CD4-positive, alpha-beta T cell treated with Interleukin-17A for 1 hour (primary cell): ENCODE measurements at places on chromosomes 7 and 10.
A peak's percentile ranks its signal among the peaks of the same experiment; 100 is the strongest.

DNA sequence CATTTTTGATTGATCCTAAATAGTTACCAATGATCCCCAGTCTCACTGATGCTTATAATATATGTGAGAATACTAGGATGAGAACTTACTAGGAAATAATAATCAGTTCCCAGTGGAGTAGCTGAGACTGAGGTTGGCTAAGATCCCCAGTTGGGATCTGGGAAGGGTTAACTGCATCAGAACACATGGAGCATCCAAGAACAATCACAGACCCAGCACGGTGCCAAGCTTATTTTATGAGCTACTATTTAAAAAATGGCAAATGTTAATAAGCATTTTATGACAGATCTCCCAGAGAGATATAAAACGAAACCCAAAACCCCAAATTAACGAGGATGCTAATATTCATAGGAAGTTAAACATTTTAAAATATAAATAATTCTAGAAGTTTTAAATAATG, 379.5 kb downstream of the THSD7A start:
- no peak for DNase-seq

DNA sequence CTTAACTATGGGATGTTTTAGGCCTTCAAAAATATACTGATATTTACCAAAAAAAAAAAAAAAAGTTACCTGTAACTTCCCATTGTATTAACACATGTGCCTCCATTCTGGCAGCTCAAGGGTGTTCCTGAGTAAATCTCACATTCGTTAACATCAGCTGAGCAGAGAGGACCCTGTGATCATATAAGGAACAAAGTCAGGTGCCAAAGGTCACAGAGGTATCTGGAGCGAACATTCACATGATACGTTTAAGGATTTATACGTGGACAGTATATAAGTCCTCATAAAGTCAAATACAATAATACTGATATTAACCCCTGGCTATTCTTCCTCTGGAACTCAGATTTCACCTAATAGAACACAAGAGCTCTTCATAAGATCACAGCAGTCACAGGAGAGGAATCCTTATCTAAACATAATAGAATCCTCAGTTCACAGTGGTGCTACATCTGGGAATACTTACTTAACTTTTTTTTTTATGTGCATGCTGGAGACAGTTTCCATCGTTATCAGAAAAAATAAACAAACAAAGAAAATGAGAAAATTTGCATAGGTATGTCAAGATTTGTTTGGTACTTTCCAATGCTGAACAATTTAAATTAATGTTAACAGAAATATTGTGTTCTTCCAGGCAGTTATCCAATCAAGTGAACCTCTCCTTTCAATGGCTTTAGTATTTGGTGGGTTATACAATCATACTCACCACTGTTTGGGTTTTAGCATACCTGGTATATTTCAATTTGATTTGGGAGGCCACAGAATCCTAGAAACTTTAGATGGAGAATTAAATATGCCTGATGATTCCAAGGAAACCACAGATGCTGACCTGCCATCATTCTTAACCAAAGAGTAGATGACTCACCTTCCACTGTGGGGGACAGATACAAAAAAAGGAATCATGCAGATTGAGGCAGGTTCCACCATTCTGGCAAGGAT, 6.6 kb downstream of the CUBN start:
- DNase-seq, result no peak

GRCh38 chr7:132053871-132054270, 497.4 kb upstream of the PODXL start:
- no peak for DNase-seq

DNA sequence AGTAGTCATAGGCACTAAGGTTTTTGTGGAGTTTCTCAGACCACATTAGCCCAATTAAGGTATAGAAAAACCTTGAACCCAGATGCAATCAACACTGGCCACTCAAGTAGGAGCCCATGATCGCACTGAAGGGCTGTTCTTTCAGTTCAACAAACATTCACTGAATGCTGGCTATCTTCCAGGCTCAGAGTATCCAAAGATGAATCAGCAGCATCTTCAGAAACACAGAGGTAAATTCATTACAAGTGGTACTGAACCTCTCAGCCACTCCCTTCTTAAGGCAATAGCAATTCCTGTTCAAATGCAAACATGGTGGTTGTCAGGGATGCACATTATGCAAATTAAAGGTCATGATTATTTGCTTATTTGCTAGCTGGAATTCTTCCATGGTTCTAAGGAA, 17.1 kb downstream of the KCNK18 start:
- DNase-seq, result no peak

- DNase-seq, result no peak
Measured at GRCh38 chr7:6359734-6360133, 87.3 kb upstream of the CYTH3 start.

DNA sequence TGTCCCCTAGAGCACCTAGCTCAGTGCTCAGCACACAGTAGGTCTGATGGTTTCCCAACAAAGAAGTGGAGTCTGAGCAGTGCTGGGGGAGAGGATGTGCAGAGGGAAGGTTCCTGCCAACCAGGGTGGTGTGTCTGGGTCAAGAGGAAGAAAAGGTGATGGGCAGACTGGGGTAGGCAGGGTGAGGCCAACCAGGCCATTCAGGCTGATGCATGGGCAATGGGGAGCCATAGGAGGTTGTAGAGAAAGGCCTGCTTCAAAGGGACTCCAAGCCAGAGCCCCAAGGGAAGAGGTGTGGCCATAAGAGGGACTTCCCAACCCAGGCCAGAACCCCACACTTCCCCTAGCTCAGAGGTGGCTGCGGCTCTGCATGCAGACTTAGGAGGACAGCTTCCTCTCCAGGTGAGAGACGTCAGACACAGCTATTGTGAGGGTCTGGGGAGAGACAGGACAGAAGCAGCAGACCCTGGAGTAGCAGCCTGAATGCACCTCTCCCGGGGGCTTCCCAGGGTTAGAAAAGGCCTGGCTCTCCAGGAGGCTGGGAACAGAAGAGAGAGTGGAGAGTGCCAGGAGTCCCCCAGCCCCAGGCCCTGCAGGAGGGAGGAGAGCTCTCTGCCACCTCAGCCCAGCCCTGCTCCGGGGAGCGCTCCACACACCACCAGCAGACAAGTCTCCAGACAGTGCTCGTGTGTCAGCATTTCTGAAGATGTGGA, 87.4 kb upstream of the ZMIZ1 start:
- DNase-seq, result peak; percentile 18

GRCh38 chr10:10492420-10492819, 525.3 kb upstream of the CELF2 start:
- no peak for DNase-seq

GRCh38 chr7:115328018-115328417, 406.1 kb downstream of the MDFIC start:
- no peak for DNase-seq

DNA sequence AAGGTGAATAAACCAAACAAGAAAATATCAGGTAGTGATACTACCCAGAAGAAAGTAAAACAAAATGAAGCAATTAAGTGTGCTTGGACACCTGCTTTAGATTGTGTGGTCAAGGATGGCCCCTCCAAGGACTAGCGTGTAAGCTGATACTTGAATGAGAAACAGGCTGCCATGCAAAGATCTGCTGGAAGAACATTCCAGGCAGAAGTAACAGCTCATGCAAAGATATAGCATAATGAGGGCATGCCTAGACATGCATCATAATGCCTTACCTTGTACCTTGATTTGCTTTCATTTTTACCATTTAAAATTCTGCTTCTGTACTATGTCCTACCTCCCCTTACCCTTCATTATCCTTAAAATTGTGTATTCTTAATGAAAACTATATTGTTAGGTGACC, 74.8 kb upstream of the HDAC9 start:
- DNase-seq, result no peak
